ENCODE measurements at places on chromosomes 4 and X.

GRCh38 chr4:153451911-153452657 is 14.1 kb upstream of the TMEM131L start:
- no peak for DNase-seq

- peak; percentile 23 for DNase-seq
These were observed 62.9 kb downstream of the MAOA start for GRCh38 chrX:43718956-43719355.

DNA sequence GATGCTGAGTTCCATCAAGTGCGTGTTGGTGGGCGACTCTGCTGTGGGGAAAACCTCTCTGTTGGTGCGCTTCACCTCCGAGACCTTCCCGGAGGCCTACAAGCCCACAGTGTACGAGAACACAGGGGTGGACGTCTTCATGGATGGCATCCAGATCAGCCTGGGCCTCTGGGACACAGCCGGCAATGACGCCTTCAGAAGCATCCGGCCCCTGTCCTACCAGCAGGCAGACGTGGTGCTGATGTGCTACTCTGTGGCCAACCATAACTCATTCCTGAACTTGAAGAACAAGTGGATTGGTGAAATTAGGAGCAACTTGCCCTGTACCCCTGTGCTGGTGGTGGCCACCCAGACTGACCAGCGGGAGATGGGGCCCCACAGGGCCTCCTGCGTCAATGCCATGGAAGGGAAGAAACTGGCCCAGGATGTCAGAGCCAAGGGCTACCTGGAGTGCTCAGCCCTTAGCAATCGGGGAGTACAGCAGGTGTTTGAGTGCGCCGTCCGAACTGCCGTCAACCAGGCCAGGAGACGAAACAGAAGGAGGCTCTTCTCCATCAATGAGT is 46.6 kb downstream of the RHOH start:
- DNase-seq: no peak

GRCh38 chr4:101238706-101239105 is 108.6 kb downstream of the PPP3CA start:
- no peak for DNase-seq

GRCh38 chr4:79987401-79987800 is 85.6 kb downstream of the ANTXR2 start:
- DNase-seq: no peak

DNA sequence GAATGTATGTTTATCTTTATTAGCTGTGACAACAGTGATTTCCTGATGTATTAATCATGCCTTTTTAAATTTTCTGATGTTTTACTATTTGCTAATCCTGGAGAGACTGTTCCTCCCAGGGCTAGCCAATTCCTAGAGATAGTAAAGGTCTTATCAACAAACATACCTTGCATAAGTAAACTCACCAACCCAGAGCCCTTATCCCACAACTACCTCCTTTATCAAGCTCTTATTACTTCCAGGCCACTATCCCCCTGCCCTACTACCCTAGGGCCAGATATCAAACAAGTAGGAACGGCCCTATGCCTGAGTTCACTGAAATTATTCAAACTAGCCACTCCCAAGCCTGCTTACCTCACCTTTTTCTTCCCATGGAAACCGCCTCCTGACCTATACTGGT is 58.2 kb upstream of the NPNT start:
- no peak for DNase-seq

DNA sequence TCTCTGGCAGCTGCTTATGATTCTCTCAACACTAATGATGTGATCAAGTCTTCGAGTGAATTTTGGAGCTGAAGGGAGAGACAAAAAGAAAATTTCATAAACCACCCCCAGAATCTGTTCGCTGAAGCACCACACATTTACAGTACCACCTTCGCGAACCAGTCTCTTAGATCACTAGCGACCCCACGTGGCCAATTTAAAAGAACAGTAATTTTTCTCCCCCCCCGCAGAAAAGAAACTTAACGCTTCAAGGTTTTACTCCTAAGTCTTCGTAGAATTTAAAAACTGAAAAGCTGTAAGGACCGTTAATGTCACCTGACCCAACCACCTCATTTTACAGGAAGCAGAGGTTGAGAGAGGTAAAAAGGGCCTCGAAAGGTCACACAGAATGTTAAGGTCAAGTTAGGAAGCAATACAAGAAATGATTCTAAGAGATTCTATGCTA is 187.5 kb downstream of the QDPR start:
- peak; percentile 15 for DNase-seq

- DNase-seq: no peak
These were observed 15.6 kb downstream of the GTPBP6 start for GRCh38 chrX:302975-303374.

GRCh38 chrX:10079231-10079630 is 77.5 kb upstream of the CLCN4 start:
- DNase-seq: no peak

- DNase-seq: no peak
These were observed 11.5 kb upstream of the GABRE start for GRCh38 chrX:151985955-151986354.

DNA sequence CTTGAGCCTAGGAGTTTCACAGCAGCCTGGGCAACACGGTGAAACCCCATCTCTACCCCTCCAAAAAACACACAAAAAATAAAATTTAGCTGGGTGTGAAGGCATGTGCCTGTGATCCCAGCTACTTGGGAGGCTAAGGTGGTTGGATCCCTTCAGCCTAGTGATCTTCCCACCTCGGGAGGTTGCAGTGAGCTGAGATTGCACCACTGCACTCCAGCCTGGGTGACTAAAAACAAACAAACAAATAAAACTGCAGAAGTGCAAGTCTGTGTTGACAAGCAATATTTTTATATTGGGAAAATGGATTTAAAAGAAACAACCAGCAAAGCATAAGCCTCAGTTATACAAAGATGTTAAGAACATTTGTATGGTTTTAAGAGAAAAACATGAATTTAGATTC is 46.1 kb downstream of the IGFBP7 start:
- no peak for DNase-seq

- no peak for DNase-seq
These were observed 68.0 kb downstream of the LUZP4 start for GRCh38 chrX:115357326-115358120.

DNA sequence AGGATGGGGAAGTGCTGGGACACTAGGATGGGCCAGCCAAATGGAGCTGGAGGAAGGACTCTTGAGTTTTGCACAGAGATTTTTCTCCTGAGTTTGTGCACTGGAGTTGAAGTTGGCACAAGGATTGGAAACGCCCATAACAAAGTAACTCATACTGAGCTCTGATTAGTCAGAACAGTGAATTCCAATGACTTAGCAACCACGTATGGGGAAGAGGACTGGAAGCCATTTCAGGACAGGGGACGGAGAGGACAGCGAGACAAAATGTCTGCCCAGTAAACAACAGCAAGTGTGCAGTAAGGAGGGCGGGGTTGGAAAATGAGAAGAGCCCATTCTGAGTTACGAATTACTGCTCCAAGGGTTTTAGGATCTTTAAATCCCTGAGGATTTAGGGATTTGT is 5.9 kb downstream of the RIPPLY1 start:
- no peak for DNase-seq

DNA sequence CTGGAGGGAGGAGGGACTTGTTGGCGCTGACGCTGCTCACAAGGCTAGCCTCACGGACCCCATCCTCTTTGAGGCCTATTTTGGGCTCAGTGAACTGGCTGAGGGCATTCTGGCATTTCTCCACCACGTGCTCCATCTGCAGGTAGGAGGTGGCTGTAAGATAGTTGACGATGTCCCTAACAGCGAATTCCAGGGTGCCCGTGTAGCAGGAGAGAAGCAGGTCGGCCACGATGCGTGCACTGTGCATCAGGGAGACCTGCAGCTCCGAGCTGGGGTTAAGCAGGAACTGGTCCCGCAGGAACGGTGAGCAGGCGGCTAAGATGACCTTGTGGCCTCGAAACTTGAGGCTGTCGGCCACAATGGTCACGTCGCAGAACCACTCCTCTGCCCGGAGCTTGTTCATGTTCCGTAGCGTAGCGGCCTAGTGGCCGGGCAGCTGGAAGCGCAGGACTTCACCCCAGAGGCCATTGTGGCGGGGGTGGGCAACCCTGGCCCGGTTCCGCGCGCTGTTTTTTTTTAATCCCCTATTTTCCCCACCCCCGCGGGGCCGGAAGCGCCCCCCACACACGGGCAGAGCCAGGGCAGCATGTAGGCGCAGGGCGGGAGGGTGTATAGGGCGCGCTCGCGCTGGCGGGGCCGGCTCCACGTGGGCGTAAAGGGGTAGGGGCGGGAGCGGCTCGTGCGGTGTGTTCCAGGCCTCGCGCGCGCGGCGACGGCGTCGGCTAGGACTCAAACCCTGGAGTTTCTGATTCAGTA is 73.2 kb downstream of the UBE2K start:
- no peak for DNase-seq

- no peak for DNase-seq
These were observed 620.9 kb downstream of the TLL1 start for GRCh38 chr4:166493924-166494345.

DNA sequence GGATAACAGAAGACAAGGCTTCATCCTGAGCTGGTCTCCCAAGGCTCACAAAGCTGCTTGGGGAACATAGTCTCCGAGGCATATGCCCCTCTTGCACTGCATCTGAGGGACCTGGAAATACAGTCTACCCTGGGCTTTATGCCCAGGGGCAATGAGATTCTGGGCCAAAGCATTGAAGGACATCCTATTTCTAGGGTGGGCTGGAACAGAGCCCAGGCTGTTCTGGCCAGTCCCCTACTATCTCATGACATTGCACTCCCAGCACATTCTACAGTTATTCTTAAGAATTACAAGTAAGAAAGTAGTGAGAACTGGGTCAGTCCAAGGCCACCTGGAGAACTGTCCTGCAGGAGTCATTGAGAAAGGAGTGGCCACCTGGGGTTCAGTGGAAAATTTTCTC is 107.6 kb downstream of the USP46 start:
- DNase-seq: no peak

- DNase-seq: no peak
These were observed 47.8 kb downstream of the CRLF2 start for GRCh38 chrX:1164322-1165288.

DNA sequence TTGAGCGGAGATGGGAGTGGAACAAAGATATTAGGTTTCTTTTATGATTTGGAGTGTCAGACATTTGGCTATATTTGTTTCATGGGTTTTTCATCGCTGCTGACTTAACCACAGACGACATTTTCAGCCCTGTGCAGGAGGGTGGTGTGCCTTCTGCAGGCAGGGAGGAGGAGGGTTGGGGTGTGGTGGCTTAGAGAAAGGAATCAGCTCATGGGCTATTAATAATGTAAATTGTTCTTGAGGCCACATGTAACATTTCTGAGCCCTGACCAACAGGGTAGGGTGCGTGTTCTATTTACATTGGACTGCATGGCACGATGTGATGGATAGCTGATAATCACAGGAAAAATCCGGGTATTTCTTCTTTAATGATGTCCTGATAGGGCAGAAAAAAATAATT is 67.6 kb downstream of the POLA1 start:
- no peak for DNase-seq

DNA sequence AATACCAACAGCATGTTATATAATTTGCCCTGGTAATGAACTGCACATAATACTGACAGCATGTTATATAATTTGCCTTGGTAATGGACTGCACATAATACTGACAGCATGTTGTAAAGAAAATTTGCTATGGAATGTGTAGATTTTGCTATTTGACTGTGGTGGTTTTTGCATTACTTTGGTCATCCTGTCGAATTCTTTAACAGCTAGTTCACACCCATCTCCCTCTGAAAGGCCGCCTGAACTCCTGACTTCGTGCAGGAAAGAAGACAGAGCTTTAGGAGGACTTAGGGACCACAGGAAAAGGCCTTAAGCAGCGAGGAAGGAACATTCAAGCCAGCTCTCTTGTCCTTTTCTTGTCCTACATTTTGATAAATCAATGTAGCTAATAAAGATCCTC is 45.2 kb upstream of the DCLK2 start:
- DNase-seq: no peak

GRCh38 chr4:163269869-163270268 is 62.5 kb downstream of the NPY1R start:
- DNase-seq: no peak

DNA sequence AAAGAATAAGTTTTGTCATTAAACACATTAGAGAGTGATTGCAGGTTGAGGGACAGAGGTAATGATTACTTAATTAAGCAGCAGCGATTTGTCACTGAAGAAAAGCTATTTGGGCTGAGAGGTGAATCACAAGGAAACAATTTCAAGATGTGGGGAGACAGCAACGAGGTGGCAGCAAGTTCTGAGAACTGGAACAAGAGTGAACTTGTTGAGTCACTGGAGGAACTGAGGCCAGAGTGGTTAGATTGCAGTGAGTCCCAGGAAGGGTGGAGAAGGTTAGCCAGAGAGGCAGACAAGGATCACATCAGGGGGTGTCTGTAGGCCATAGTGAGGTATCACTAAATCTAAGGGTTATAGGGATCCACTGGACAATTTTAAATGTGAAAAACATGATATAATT is 57.9 kb upstream of the TMPRSS11A start:
- DNase-seq: no peak

GRCh38 chr4:42396752-42397634 is at the start of gene SHISA3:
Gene SHISA3 (plus strand): TSS chr4:42397488. CDS start chr4:42398057, 569 bp downstream.
- no peak for DNase-seq

- no peak for DNase-seq
These were observed 13.9 kb downstream of the RHOH start for GRCh38 chr4:40210776-40211175.

DNA sequence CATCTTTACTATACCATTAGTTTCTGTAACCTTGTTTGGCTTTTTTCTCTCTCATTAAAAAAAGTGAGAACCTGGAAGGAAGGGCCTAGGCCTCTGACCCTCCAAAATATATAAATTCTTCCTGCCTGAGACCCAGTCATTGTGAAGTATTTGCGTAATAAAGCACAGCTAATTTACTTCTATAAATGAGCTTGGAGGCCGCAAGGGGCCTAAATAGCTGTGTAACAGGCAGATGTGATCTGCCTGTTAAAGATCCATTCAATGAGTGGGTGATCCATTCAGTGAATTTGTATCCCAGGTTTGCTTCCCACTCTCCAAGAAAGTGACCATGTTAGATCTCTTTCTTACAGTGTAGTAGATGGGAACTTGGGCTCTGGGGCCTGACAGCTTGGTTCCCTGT is 595 bp upstream of the PYURF start:
- no peak for DNase-seq

DNA sequence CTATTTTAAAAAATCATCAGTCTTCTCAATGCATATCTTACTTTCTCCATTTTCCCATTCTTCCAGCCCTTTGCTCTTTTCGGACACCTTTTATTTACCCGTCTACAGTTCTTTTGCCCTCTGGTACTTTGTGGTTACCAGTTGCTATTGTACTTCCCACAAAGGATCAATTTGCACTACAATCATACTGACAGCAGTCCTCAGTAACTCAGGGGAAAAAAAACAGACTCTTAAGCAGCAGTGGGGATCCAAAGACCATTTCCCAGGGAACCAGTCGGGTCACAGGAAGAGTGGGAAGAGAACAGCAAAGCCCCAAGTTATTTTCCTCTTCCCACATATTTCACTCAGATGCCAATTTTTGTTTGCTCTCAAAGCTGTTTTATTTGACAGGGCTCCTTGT is 23.1 kb downstream of the DMD start:
- DNase-seq: no peak

GRCh38 chr4:3293401-3294391 is 875 bp downstream of the RGS12 start:
- DNase-seq: no peak

DNA sequence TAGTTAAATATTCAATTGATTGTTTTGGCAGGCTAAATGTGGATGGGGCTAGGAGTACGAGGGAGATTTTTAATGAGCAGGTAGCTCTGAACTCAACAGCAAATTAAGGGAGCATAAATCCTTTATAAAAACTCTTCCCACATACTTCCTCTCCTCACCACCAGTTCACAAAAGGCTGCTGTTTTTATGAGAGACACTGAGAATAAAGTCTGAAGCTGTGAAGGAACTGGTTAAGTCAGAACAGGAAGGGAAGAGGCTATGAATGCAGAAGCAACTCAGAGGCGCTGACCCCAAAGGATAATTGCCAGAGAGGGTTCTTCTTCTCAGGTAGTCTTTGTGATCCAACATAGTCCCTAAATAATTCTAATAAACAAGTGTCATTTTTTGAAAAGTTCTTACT is 406.1 kb downstream of the GPM6A start:
- no peak for DNase-seq

Data from NCI-H1930 (cell line).